ENCODE measurements at places on chromosomes 2 and 18.
A peak's percentile ranks its signal among the peaks of the same experiment; 100 is the strongest.

DNA sequence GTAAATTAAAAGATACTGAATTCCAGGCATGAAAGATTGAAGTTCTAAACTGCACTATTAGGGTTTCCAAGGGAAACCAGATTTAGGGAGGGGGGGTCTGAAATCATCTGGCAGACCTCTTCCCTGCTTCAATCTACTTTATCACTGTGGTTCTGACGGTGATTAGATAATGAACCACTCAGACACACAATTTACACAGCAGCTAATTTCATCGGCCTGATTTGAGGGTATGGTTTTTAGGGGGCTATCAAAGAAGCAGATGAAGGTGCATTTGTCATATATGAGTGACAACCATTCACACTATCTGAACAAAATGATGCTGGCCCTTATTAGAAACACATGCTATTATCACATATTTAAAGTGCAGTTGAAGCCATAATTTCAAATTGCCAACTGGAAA, 106.0 kb downstream of the OLA1 start:
- DNase-seq, result peak; percentile 78

- DNase-seq, result no peak
Measured at GRCh38 chr2:57570961-57571360, 475.6 kb upstream of the VRK2 start.

- DNase-seq, result no peak
Measured at GRCh38 chr18:77016936-77017335, 115.6 kb downstream of the MBP start.

GRCh38 chr2:32192418-32192817, 26.8 kb downstream of the SLC30A6 start:
- DNase-seq, result no peak

DNA sequence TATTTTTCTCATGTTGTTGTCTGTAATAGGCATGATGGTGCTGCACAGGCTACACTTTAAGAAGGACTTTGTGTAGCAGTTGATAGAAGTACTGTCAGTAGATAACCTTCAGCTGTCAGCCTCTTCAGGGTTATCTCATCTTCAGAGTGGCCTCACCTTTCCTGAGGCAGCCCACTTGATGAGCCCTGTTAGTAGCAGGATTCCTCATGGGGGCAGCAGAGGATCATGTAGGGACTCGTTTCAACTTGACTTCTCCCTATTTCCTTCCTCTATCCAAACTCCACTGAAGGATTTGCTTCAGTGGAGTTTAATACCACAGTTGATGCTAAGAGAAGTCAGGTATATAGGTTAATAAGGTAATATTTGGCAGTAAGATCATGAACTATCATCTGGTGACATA, 530.3 kb upstream of the FSIP2 start:
- no peak for DNase-seq

DNA sequence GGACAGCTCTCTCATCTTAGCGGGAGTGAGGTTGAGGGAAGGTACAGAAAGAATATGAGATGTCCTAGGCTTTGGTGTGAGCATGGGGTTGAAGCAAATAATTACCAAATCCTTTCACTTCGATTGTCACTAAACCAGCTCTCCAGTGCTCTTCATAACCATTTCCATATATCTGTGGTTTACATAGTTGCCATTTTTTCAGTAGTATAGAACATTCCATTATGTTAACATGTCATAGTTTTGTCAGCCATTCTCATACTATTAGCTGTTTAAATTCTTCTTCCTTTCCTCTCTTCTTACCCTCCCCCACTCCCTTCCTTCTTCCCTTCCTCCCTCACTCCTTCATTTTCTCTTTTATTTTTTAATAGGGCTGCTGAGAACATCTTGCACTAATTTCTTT, 205.9 kb downstream of the BABAM2 start:
- no peak for DNase-seq

DNA sequence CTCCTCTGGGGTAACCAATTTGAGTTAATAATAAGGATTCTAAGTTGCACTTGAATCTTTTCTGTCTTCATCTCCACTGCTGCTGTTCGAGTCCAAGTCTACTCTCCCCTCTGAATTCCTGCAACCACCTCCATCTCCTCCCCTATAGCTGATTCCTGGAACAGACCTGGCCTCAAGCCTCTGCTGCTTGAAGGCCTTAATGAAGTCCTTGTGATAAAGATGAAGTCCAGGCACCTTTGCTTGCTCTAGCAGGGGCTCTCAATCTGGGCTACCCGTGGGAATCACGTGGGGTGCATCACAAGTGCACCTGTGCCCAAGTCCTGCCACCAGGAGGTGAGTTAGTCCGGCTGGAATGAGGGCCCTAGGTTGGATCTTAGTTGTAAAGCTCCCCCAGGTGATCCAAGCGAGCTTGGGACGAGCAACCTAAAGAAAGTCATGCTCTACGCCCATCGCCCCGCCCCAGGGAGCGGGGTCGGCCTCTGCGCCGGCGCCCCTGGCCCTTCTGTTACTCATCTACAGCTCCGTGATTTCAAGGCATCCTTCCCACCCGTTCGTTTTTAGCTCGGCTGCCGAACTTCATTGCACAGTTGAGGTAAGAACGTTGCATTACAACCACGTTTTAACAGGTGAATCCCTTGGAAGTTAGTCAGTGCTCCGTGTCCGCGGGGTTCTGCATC, 905 bp upstream of the IAH1 start:
- DNase-seq, result peak; percentile 56

- DNase-seq, result peak; percentile 10
Measured at GRCh38 chr18:62778976-62779869, 63.9 kb downstream of the PHLPP1 start.

GRCh38 chr2:157262248-157262647, 4.7 kb downstream of the GALNT5 start:
- DNase-seq, result no peak

DNA sequence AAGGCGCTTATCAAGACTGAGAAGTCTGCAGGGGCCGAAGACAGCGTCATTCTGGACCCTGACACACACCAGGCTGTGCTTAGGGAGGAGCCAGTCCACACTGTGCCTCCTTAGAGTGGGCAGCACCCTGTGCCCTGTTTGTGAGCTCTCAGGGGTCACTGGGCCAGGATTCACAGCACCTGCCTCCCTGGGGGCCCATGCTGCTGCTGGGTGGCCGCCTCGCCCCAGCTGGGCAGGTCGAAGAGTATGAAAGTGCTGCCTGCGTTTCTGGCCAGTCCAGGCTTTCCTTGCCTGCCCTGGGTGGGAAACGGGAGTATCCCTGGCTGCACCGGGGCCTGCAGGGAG, 15.4 kb upstream of the GPR55 start:
- no peak for DNase-seq

- DNase-seq, result no peak
Measured at GRCh38 chr2:136796339-136796738, 31.0 kb downstream of the THSD7B start.

GRCh38 chr2:200306196-200306930, at the start of gene SPATS2L:
TSS of gene SPATS2L (plus strand) at chr2:200306693. CDS start at chr2:200389245, 82,552 bp downstream.
- peak; percentile 46 for DNase-seq

DNA sequence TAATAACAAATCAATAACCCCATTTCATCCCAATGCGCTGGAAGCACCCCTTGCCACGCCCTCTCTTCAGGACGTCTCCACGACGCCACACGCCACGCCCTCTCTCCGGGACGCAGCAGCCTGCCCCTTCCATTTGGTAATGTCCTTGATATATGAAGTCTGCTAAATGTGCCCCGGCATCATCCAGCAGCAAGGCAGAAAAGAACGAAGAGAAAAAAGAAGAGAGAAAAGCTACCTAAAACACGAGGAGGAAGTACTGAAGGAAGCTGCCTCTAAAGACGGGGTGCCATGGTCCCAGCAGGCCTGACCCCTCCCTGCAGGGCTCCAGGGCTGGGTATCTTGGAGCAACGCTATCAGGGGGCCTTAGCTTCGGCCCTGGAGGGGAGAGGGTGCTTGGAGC, 41.8 kb downstream of the CNGA3 start:
- no peak for DNase-seq

DNA sequence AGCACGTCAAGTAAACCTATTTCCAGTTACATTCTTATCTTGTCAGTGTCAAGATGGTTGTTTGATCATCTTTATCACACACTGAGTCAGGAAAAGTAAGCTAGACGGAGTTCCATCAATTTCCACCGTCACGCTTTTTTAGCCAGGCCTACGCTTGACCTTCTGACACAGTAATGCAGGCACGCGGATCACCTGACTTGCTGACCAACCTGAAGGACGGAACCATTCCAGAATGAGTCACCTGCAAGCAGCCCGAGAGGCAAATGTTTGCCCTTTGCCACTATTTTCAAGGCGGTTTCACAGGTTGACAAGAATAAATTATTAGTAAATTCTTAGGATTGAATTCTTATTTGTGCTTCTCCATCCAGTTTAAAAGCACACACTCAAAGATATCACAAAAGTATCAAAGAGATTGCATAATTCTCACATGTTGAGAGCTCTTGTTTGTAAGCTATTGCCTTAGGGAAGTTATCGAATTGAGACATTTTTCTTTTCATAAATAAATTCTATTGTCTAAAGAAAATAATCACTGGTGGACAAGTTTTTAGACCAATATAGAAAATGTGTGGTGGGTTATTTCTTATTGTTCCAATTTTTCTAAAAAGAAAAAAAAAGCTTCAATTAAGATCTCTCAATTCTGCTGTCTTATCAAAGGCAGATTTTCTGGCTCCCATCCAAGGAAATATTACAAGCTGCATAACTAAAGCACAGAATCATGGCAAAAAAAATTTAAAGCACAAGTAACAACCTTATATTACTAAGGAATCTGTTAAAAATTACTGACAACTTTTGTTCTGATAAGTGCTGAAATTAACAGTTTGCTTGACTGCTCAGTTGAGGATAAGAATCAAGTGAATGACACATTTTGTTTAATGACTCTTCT, 31.9 kb downstream of the UXS1 start:
- DNase-seq, result no peak

DNA sequence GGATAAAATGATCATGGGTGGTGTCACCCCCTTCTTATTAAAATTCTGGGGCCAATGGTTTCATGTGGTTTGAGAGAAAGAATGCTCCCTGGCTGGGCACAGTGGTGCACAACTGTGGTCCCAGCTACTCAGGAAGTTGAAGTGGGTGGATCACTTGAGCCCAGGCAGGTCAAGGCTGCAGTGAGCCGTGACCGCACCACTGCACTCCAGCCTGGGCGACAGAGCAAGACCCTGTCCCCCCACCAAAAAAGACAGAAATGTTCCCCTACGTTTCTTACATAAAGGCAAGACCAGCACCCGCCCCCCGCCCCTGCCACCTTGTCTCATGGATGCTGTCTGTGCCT, 53.0 kb upstream of the ID2 start:
- no peak for DNase-seq

GRCh38 chr18:62984656-62985315, 269.4 kb downstream of the PHLPP1 start:
- no peak for DNase-seq

DNA sequence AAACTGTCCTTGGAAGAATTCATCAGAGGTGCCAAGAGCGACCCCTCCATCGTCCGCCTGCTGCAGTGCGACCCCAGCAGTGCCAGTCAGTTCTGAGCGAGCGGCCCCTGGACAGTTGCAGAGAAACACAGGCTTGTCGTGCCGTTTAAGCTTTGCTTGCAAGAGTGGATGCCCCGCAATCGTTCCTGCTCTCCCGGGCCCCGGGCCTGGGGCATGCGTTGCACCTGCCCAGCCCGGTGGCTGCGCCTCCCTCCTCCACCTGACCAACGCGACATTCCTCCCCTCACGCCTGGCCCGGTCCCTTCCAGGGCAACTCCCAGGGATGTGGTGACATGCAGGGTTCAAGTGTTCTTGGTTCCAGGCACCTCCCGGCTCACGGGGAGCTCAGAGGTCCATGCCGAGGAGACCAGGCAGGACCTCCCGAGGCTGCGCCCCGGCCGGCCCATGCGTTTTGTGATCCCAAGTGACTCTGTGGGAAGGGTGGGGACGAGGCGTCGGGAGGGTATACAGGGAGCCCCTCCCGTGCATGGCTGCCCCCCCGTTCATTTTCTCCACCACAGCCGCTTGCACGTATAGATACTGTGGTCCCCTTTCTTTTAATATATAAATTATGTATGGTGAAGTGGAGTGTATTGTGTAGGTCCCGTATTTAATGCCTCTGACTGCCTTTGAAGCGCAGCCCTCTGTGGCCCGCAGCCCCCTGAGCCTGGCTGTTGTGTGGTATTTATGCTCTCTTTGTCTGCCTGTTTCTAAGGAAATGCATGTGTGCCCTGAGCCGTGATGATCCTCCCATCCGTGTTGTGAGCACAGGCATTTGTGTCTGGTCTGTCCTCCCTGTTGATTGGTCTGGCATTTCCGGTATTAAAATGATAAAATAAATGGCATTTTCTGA, 21.2 kb downstream of the ODC1 start:
- DNase-seq, result no peak

DNA sequence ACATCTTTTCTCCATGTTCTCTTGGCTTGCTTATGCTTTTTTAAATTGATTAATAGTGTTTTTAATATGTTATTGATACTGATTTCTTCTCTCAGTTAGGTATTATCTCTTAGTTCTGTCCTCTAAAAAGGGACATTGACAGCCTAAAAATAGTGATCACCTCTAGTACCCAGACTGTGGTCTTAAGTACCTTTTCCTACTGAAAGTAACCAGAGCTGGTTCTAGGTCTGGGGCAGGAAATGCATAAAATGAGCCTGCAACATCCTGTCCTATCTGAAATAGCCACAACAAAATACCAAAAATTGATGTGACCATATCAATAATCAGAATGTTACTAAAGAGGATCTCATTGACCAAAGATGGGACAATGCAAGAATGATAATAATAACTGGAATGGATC, 113.3 kb downstream of the DNAH6 start:
- DNase-seq, result no peak

GRCh38 chr18:63197246-63197869, 122.2 kb downstream of the BCL2 start:
- DNase-seq, result no peak

DNA sequence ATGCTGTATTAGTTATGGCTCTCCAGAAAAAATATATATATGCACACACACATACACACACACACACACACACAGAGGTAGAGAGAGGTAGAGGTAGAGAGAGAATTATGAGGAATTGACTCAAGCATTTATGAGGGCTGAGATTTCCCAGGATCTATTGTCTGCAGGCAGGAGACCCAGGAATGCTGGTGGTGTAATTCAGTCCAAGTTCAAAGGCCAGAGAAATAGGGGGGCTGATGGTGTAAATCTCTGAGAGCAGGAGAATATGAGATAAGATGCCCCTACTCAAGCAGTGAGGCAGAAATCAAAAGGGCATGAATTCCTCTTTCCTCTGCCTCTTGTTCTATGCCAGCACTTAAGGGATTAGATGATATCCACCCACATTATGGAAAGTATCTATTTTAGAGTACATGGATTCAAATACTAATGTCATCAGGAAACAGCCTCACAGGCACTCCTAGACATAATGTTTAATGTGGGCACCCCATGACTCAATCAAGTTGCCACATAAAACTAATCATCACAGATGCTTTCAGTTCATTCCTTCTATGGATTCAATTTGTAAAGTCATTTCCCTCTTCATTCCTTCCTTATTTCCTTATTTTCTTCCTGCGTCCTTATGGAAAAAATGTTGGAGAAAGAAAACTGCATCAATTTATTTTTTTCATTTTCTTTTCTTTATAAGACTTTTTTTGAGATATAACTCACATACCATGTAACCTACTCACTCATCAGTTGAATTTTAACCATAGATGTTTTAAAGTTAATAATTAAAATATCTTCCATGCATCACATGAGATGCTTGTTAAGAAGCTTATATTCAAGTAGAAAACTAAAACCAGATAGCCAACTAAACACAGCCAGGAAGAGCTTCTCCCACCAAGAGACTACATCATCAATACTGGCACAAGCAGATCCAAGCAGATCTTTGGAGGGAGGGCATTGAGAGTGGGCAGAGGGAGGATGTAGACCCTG, 406.2 kb downstream of the MBD2 start:
- DNase-seq, result no peak

GRCh38 chr2:102765061-102765460, 3.2 kb downstream of the TMEM182 start:
- no peak for DNase-seq

Measured in NCI-H1930 (cell line).